ENCODE measurements at places on chromosomes 5 and 9. TPM values are rescaled to one million over a fixed set of nuclear protein-coding genes. Genes with fewer than 3 reads are reported as not detected.

Gene MAMDC4
- 23.2 TPM for total RNA-seq

Gene PCDHGA4
- total RNA-seq: 0.39 TPM

- DNase-seq: no peak
- peaks cover 9% of the 10 kb centered on the region for H3K4me1 ChIP-seq
- H3K27ac ChIP-seq: no peak overlapping the region
- H3K27me3 ChIP-seq: no peaks in the 10 kb centered on the region
- no peak overlapping the region for H3K4me3 ChIP-seq
- H3K36me3 ChIP-seq: no peaks in the 10 kb centered on the region
These were observed 6.9 kb downstream of the DNAI1 start for GRCh38 chr9:34465468-34465867.

DNA sequence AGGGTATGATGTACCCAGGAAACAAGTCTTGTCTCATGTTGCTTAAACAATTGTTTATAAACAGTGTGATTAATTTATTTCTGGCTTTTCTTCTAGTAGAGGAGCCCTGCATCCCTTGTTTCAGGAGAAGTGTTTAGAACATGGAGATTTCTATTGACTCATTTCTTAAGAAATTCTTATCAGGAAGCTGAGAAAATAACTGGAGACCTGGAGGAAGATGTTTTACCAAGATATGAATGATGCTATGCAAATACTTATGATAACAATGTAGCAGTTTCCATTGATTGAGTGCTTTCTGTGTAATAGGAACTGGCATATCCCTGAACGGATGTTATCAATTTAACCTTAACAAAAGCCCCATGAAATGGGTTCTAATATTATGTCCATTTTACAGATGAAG lies 108.6 kb downstream of the FBXO38 start:
- no peak for DNase-seq
- no peak overlapping the region for H3K4me3 ChIP-seq
- H3K4me1 ChIP-seq: no peaks in the 10 kb centered on the region
- no peaks in the 10 kb centered on the region for H3K27me3 ChIP-seq

DNA sequence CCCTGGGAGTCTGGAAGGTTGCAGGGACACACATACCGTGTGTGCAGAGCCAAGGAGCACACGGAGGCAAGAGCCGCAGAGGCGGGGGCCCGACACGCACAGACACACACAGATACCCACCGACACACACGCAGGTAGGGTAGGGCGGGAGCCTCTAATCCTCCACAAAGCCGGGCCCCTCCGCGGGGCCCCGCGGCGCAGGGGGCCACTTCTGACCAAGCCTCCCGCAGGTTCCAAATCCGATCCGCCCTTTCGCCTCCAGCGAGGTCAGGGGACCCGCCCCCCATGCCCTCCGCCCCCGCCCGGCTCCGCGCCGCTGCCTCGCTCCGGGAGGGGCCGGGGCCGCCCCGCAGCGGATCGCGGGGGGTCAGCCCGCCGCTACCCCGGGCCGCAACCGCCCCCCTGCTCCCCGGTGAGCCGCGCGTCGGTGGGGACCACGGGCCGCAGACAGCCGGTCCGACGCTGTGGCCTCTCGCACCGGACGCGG lies 1.4 kb upstream of the LMX1B start:
- H3K4me3 ChIP-seq: no peak overlapping the region
- DNase-seq: no peak
- peaks cover 18% of the 10 kb centered on the region for H3K4me1 ChIP-seq
- H3K27me3 ChIP-seq: peaks cover 52% of the 10 kb centered on the region
- no peaks in the 10 kb centered on the region for H3K36me3 ChIP-seq

- H3K27me3 ChIP-seq: no peaks in the 10 kb centered on the region
- no peak for DNase-seq
- no peaks in the 10 kb centered on the region for H3K36me3 ChIP-seq
These were observed 212.2 kb downstream of the PCSK1 start for GRCh38 chr5:96220610-96221390.

Gene MELK
- 3.0 TPM for total RNA-seq

- H3K4me1 ChIP-seq: peaks cover 2% of the 10 kb centered on the region
- no peak for DNase-seq
- no peak overlapping the region for H3K27ac ChIP-seq
- no peak overlapping the region for H3K4me3 ChIP-seq
- H3K36me3 ChIP-seq: no peaks in the 10 kb centered on the region
These were observed 90.2 kb upstream of the CCDC112 start for GRCh38 chr5:115386657-115387056.

Gene EIF4E1B
- total RNA-seq: not detected

DNA sequence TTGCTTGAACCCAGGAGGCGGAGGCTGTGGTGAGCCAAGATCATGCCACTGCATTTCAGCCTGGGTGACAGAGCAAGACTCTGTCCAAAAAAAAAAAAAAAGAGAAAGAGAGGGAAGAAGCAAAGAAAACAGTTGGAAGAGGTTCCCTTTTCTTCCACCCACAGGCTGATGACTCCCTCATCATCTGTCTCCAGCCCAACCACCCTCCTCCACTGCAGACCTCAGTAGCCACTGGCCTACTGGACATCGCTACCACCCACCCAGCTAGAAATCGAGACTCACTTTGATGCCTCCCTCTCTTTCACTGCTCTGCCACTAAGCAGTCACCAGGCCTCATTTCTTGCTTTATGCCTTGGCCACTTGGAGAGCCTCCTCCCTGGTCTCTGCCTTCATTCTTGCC lies 71.2 kb downstream of the NIPSNAP3B start:
- H3K4me3 ChIP-seq: no peak overlapping the region
- no peak for DNase-seq
- H3K27ac ChIP-seq: no peak overlapping the region
- H3K27me3 ChIP-seq: no peaks in the 10 kb centered on the region
- H3K36me3 ChIP-seq: peaks cover 89% of the 10 kb centered on the region
- no peaks in the 10 kb centered on the region for H3K4me1 ChIP-seq

DNA sequence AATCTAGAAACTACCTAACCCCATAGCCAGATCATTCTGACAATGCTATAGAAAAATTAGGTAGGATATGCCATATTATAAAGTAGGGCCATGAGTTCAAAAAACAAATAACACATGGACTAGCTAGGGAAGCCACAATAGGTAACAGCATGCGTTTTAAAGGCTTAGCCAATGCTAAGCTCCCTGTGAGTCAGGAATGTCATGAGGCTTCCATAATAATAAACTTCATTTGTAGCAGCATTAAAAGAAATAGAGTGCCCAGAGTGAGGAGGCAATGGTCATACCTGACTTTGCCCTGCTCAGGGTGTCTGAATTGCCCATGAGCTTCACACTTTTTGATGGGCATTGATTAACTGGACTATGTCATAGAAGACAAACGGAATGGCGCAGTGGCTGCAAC lies 15.8 kb downstream of the FOXE1 start:
- H3K36me3 ChIP-seq: no peaks in the 10 kb centered on the region
- H3K27me3 ChIP-seq: no peaks in the 10 kb centered on the region
- no peak overlapping the region for H3K4me3 ChIP-seq
- DNase-seq: no peak
- H3K27ac ChIP-seq: no peak overlapping the region
- H3K4me1 ChIP-seq: no peaks in the 10 kb centered on the region

Data from right lobe of liver (tissue), 6 donors.